ENCODE measurements at places on chromosomes 2 and 18. TPM values are rescaled to one million over a fixed set of nuclear protein-coding genes. Genes with fewer than 3 reads are reported as not detected.

LPIN2 gene
- 106 TPM for total RNA-seq

DNA sequence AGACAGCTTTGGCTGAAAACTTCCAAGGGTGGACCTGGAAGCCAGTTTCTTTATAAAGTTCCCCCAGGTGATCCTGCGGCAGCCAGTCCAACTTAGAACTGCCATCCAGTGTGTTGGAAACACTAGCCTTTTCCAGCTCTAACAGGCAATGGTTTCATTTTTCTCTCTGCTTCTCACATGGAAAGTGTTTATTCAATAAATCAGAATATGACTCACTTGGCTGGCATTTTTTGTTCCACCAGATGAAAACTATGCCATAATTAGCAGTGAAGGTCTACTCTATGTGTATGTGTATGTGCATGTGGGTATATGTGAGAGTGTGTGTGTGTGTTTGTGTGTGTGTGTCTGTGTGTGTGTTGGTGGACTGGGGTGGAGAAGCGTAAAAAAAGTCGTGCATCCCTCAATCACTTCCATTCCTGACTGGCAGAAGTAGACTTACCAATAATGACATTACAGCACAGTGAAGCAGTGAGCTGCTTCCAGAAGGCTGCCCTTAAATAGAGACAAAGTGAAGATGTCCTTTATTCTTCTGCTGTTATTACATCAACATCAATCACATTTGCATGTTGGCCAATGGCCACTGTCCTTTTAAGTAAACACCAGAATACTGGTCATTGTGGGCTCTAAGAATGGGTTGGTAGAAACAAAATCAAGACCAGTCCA lies 90.9 kb upstream of the SETBP1 start:
- no peaks in the 10 kb centered on the region for H3K36me3 ChIP-seq
- no peak overlapping the region for H3K27ac ChIP-seq
- no peak overlapping the region for H3K4me3 ChIP-seq
- peaks cover 30% of the 10 kb centered on the region for H3K27me3 ChIP-seq
- DNase-seq: no peak

- no peaks in the 10 kb centered on the region for H3K27me3 ChIP-seq
- H3K27ac ChIP-seq: no peak overlapping the region
- no peak overlapping the region for H3K4me3 ChIP-seq
- no peak for DNase-seq
These were observed 410.9 kb upstream of the CYRIA start for GRCh38 chr2:17076533-17076932.

- H3K27me3 ChIP-seq: peaks cover 9% of the 10 kb centered on the region
- H3K4me1 ChIP-seq: no peaks in the 10 kb centered on the region
- no peak overlapping the region for H3K27ac ChIP-seq
- H3K36me3 ChIP-seq: no peaks in the 10 kb centered on the region
- no peak overlapping the region for H3K4me3 ChIP-seq
These were observed 212.7 kb downstream of the AGAP1 start for GRCh38 chr2:235706506-235706905.
